ENCODE measurements at places on chromosomes 16 and 17.

DNA sequence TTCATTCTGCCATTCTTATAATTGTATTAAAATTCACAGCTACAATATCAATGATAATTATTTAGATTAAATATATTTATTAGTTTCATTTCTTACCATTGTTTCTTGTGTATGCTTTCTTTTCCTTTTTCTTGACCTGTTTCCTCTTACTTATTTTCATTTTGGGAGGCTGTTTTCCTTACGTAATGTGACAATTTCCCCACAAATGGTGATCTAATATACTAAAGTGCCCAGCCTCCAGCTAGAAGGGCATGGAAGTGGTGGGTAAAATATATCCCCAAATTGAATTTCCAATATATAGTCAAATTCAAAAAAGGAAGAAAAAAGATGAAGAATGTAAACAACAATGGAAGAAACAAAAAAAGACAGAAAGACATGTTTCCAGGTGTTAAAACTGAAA is 1.5 kb upstream of the ABCA6 start:
- no peak for DNase-seq

- no peak for DNase-seq
Observed at GRCh38 chr17:4678448-4679026, 25.4 kb downstream of the PELP1 start.

DNA sequence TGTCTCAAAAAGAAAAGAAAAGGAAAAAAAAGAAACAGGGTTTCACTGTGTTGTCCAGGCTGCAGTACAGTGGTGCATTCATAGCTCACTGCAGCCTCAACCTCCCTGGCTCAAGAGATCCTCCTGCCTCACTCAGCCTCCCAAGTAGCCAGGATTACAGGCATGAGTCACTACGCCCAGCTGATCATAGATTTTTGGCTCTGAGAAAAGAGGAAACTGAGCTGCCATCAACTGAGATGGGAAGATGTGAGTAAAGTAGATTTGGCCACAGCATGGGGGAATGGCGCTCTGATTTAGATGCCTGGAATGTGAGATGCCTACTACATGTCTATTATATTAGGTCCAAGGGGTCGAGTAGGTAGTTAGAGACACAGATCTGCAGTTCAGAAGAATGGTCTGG is 5.9 kb upstream of the NAGS start:
- DNase-seq, result no peak

- no peak for DNase-seq
Observed at GRCh38 chr17:59652119-59652518, 32.4 kb downstream of the CLTC start.

GRCh38 chr16:67546761-67547422 is 15.4 kb upstream of the CTCF start:
- DNase-seq, result peak; percentile 67

DNA sequence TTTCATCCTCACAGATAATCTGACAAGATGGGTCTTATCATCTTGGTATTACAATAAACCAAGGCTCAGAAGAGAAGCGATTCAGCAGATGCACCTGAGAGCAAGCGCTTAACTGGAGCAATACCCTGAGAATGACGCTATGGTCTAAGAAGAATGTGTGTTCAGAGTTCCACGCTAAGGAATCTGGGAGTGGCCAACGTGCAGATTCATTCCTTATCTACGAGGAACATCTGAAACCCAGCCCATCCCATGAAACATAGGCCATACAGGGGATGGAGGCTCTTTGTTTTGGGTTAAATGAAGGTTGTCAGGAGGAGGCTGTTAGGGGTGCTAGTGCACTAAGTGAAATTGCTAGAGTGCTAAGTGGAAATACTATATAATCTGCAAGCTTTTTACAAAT is 28.5 kb upstream of the KDM8 start:
- DNase-seq, result no peak

GRCh38 chr17:41563607-41564170 is 8.2 kb downstream of the KRT9 start:
- DNase-seq, result no peak

Measured in activated CD4-positive, alpha-beta T cell treated with anti-CD3 and anti-CD28 coated beads for 1 hour (primary cell).